Thyroid gland (tissue), 4 donors: ENCODE measurements at places on chromosomes 2 and 18. TPM values are rescaled to one million over a fixed set of nuclear protein-coding genes. Genes with fewer than 3 reads are reported as not detected.

GRCh38 chr2:104744537-104744936 is 109.4 kb upstream of the POU3F3 start:
- no peaks in the 10 kb centered on the region for H3K4me1 ChIP-seq
- H3K4me3 ChIP-seq = no peak overlapping the region
- H3K36me3 ChIP-seq = no peaks in the 10 kb centered on the region
- H3K27ac ChIP-seq = no peak overlapping the region

GRCh38 chr2:128600581-128601297 is 282.1 kb upstream of the HS6ST1 start:
- H3K27me3 ChIP-seq = no peaks in the 10 kb centered on the region
- H3K27ac ChIP-seq = no peak overlapping the region
- H3K4me3 ChIP-seq = no peak overlapping the region
- no peak for DNase-seq

GRCh38 chr2:238108423-238109183 is 8.5 kb downstream of the ESPNL start:
- no peaks in the 10 kb centered on the region for H3K36me3 ChIP-seq
- H3K4me1 ChIP-seq = no peaks in the 10 kb centered on the region
- no peaks in the 10 kb centered on the region for H3K27me3 ChIP-seq
- DNase-seq = peak; percentile 64
- peak overlapping the region; percentile 10 for H3K27ac ChIP-seq
- H3K4me3 ChIP-seq = no peak overlapping the region

GRCh38 chr2:43127208-43127940 is 99.0 kb downstream of the ZFP36L2 start:
- H3K27ac ChIP-seq = no peak overlapping the region
- H3K36me3 ChIP-seq = no peaks in the 10 kb centered on the region
- peak; percentile 48 for DNase-seq
- no peaks in the 10 kb centered on the region for H3K27me3 ChIP-seq

DNA sequence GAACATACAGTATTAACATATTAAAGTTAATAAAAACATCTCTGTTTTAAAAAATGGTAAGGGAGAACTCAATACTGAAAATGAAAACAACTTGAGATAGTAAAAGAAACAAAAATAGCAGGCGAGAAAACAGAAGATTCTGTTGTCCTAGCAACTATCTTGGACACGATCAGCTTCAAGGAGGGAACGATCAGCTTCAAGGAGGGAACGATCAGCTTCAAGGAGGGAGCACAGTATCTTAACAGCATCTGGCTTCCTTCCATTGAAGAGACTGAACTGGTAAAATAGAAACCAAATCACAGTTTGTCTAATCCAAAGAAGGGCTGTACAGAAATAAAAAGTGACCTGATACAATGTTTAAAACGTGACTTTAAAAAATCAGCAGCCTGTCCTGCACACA is 51.8 kb downstream of the NDUFA10 start:
- peaks cover 19% of the 10 kb centered on the region for H3K36me3 ChIP-seq
- H3K27me3 ChIP-seq = no peaks in the 10 kb centered on the region
- no peak overlapping the region for H3K27ac ChIP-seq

GRCh38 chr2:120319686-120320317 is 26.1 kb upstream of the INHBB start:
- H3K27me3 ChIP-seq = no peaks in the 10 kb centered on the region
- no peak overlapping the region for H3K27ac ChIP-seq
- DNase-seq = no peak
- H3K4me1 ChIP-seq = peaks cover 13% of the 10 kb centered on the region
- H3K4me3 ChIP-seq = no peak overlapping the region

DNA sequence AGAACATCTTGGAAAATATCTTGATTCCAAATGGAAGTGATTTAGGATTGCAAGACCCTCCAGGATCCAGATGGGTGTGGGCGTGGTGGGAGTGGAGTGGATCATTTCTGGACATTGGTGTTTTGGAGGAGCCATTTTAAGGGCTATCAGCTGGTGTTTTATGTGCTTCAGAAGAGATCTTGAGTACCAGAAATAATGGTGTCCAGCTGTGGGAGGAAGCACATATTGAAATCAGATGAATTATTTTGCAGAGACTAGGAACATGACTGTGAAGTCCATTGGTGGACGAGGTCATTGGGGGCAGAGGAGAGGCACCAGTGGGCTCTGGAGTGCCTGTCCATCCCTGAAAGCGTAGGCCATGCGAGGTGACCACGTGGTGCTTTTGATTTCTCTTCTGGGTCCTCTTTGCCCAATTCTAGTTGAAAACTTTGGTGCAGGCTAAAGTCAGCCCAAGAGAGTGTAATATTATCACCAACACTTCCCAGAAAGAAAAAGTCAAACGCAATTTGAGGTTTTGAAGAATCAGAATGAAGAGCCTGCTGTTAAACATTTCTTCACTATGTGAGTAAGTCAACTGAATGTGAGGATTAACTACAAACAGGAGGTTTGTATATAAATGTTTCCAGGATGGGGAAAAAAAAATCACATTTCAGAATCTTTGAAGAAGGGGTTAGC is 31.6 kb downstream of the RNF144A start:
- H3K27ac ChIP-seq = no peak overlapping the region
- H3K36me3 ChIP-seq = no peaks in the 10 kb centered on the region
- no peak for DNase-seq
- H3K4me3 ChIP-seq = no peak overlapping the region
- H3K4me1 ChIP-seq = no peaks in the 10 kb centered on the region

DNA sequence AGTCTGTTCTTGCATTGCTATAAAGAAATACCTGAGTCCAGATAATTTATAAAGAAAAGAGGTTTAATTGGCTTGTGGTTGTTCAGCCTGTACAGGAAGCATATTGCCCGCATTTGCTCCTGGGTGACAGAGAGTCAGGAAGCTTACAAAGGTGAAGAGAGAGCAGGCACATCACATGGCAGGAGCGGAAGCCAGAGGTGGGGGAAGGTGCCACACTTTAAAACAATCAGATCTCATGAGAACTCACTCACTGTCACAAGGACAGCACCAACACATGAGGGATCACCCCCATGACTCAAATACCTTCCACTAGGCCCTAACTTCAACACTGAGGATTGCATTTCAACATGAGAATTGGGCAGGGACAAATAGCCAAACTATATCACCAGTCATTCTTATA is 124.8 kb upstream of the COL5A2 start:
- H3K4me1 ChIP-seq = no peaks in the 10 kb centered on the region
- no peaks in the 10 kb centered on the region for H3K36me3 ChIP-seq
- no peak overlapping the region for H3K4me3 ChIP-seq
- no peaks in the 10 kb centered on the region for H3K27me3 ChIP-seq

- peaks cover 16% of the 10 kb centered on the region for H3K4me1 ChIP-seq
- no peak overlapping the region for H3K27ac ChIP-seq
- H3K4me3 ChIP-seq = no peak overlapping the region
- DNase-seq = no peak
- H3K27me3 ChIP-seq = peaks cover 19% of the 10 kb centered on the region
These were observed 2.9 kb upstream of the KCNG2 start for GRCh38 chr18:79794846-79795245.

DNA sequence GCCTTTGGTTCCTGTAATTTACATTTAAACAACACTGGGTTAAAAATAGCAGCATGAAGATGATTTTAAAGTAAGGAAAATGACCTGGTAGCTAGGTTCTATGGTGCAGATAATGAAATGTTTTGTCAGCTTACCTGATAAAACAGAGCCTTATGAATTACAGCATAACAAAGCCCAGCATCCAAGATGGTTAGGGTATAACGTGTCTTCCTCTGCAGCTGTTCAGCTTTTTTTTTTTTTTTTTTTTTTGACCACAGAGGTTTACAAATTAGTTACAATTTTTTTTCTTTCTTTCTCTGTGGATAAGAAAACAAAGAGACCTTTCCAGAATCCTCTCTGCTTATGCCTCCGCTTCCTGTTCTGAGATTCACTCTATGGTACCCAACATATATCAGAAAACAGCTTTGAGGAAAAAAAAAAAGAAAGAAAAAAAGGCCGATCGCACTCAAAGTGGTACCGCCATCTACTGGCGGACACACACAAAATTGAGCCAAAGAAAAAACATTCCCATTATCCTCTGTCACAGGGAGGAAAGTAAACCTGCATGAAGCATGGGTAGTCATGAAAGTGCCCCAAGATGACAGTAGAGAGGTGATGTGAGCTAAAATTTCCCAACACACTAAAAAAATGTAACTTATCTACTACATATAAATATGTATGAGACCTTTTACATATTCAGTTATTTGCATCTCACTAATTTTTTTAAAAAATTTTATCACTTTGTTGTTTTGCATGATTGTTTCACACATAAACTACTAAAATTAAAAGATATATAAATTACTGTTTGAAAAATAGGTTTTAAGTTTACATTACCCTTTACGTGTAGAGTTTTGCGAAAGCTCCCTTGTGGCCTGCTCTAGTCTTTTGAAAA is at the start of gene SCN3A:
Gene SCN3A (minus strand): TSS at position 362 of the 871 bp plus-strand sequence. CDS start 27,656 bp downstream, outside the sequence.
- no peak within 1 kb of the TSS for H3K27ac ChIP-seq
- no peak within 1 kb of the TSS for H3K4me3 ChIP-seq
- peak; percentile 12 for DNase-seq
- no peaks in the 10 kb centered on the region for H3K36me3 ChIP-seq

DNA sequence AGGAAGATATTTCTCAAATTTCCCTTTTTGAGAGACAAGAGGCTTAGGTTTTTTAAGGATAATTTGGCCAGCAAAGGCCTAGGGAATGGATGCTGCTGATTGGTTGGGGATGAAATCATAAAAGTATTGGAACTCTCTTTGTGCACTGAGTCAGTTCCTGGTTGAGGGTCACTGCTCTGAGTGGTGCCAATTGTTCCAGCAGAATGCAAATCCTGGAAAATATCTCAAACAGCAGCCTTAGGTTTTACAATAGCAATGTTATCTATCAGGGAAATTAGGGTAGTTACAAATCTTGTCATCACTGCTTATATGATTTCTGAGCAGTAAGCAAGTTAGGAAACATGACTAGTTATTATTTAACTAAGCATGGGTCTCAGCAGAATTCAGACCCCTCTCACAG is 96.2 kb downstream of the RAD51AP2 start:
- no peak overlapping the region for H3K27ac ChIP-seq
- no peaks in the 10 kb centered on the region for H3K27me3 ChIP-seq
- no peaks in the 10 kb centered on the region for H3K36me3 ChIP-seq
- H3K4me1 ChIP-seq = no peaks in the 10 kb centered on the region
- no peak overlapping the region for H3K4me3 ChIP-seq

GRCh38 chr2:8858910-8859309 is 21.5 kb upstream of the KIDINS220 start:
- no peaks in the 10 kb centered on the region for H3K27me3 ChIP-seq
- H3K27ac ChIP-seq = no peak overlapping the region
- DNase-seq = no peak
- no peak overlapping the region for H3K4me3 ChIP-seq
- no peaks in the 10 kb centered on the region for H3K4me1 ChIP-seq

DNA sequence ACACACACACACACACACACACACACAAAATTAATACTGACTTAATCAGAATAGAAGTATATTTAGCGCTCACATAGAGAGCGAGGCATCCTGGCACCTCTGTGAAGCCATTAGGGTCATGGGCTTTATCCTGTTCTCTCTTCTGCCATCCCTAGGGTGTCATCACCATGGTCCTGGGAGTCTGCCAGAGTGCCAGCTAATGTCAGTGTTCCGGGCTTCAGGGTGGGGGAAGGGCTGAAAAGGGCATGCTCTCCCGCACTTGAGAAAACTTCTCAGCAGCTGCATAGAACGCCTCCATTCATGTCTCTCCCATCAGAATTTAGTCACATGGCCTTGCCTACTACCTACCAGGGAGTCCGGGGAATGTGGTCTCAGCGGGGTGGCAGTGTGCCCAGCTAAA is 19.7 kb upstream of the DYNC2LI1 start:
- H3K27ac ChIP-seq = no peak overlapping the region
- H3K36me3 ChIP-seq = no peaks in the 10 kb centered on the region
- no peak for DNase-seq
- peaks cover 7% of the 10 kb centered on the region for H3K4me1 ChIP-seq
- H3K4me3 ChIP-seq = no peak overlapping the region

DNA sequence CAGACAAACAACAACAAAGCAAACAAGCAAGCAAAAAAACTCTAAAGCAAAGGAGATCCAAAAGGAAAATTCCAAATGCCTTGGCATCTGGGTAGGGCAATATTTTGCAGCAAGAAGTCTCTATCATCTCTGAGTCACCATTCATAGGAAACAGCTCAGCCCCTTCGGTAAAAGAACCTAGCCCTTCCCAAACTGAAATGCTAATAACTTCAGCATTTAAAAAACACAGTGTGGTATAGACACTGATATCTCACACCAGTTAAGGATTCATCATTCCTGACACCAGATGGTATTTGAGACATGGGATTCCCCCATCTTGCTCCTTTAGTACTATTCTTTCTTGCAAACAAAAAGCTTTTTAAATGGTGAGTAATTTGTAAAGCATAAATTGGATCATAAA is 491.8 kb downstream of the TXNL1 start:
- no peak overlapping the region for H3K27ac ChIP-seq
- H3K27me3 ChIP-seq = no peaks in the 10 kb centered on the region
- H3K36me3 ChIP-seq = no peaks in the 10 kb centered on the region
- no peaks in the 10 kb centered on the region for H3K4me1 ChIP-seq

DNA sequence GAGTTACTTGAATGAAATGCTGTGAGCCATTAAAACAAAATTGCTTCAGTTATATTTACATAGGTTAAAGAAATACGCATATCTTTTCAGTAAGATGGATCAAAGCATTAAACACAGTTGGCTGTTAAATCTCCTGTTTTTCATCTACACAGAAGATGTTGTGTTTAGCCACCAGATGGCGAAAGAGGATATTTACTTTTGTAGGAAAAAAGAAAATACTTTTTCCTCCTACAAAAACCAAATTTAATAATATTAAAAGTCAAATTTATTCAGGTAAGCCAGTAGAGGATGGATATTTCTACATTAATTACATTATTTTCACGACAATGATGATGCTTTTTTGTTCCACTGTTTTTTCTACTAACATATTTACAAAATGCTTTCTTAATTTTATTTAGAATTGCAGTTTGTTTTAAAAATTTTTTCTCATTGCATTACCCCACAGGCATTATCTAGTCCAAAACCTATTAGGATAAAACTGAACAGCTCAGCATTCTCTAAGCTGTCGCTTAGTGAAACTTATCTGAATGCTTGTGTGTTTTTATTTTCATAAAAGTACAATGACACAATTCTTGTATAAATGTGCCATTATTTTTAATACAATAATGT is 173.7 kb downstream of the ASXL3 start:
- H3K27ac ChIP-seq = no peak overlapping the region
- no peak for DNase-seq
- no peaks in the 10 kb centered on the region for H3K36me3 ChIP-seq
- H3K4me3 ChIP-seq = no peak overlapping the region
- H3K27me3 ChIP-seq = no peaks in the 10 kb centered on the region

ANKRD30B gene
- total RNA-seq = 0.11 TPM

RALB gene
- 43.5 TPM for total RNA-seq

TUBB8B gene
- not detected for total RNA-seq

CYP20A1 gene
- total RNA-seq = 48.9 TPM

CFAP65 gene
- total RNA-seq = 1.3 TPM

TMEM178A gene
- total RNA-seq = 3.3 TPM

HOXD4 gene
- total RNA-seq = 2.4 TPM

GALR1 gene
- total RNA-seq = 0.11 TPM

G6PC2 gene
- not detected for total RNA-seq

POTEJ gene
- total RNA-seq = 0.27 TPM
